ENCODE measurements at places on chromosomes 1 and 21.

- DNase-seq = no peak
These were observed 23.4 kb downstream of the SAMSN1 start for GRCh38 chr21:14522736-14523135.

DNA sequence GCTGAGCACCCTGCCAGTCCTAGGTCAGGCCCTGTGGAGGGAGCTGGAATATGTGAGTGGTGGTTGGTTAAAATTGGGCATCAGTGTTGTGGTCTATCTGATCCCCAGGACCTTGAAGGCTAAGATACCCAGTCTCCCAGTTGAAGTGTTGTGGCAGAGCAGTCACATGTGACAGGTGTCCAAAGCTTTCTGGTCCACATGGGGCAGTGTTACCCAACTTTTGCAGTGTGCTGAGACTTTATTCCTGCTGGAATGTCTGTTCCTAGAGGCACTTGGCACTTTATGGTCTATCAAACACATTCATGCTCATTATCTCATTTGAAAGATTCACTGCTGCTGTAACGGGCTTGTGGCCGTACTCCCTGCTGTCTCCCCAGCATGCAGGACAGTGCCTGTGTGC, 21.0 kb upstream of the LORICRIN start:
- no peak for DNase-seq

DNA sequence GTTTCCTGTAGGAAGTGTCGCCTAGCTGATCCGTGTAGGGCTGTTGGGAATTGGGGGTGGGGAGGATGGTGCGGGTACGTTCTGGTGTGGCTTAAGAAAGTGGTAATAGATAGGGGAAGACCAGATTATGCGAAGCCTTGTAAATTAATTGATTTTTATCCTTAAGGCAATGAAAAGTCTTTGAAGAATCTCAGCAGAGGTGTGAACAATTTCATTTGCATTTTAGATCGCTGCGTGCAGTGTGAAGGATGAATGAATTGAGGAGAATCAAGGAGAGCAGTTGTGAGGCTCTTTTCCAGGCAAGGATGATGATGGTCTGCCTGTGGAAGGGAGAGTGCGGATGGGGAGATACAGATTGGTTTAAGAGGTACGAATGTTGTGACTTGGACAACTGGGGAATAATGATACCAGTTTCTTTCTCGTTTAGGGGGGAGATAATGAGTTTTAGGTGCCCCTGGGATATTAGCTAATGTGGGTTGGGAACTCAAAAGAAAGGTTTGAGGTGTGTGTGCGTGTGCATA, 813 bp upstream of the DEDD start:
- DNase-seq = no peak

DNA sequence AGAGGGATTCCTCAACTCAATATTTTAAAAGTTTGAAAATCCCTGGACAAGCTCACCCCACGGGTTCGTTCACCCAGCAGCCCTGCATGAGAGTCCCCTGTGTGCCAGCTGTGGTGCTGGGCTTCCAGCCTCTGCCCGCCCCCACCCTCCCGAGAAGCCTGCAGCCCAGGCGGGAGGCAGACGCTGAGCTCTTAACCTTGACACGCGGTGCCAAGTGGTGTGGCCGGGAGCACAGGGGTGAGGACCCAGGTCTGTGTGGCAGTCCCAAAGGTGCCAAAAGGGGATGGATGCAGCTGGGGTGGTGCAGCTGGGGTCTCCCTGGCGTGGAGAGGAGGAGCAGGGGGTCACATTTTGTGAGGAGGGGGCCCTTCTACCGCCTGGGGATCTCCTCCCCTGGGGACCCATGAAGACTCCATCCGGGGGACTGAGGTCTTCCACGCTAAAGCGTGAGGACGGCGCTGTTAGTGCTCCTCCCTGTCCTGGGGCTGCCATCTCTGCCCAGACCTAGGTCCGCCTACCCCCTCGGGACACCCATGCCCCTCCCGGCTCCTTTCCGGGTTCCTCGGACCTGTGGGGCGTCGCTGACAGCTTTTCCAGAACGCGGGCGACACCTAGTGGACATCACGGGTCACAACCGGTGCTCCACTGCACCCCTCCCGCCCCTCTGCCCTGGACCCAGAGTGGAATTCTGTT, 12.9 kb downstream of the PLA2G2F start:
- peak; percentile 84 for DNase-seq

DNA sequence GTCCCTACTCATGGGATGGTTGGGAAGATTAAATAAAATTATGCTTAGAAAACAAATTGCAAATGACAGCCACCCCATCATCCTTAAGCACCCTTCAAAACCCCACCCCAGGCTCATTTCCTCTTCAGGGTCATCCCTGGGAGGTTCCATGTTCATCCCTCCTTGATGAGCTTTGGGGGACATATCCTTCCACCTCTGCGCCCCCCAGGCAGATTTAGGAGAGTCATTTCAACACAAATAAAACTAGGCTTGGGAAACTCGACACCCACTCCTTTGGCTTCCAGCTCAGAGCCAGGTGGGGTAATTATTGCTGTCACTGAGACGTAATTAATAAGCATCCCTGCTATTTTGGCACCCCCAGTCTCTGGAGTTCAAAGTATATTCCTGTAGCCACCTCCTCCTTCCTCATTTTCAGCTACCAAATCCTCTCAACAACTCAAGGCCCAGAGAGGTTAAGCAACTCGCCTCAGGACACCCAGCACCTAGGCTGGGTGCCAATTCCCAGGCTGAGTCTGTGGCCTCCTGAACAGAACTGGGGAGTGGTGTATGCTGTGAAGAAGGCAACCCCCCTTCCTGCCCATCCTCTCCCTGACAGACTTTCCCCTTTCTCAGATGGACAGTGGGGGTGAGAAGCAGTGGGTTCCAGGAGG, 595 bp downstream of the CRYBG2 start:
- no peak for DNase-seq

GRCh38 chr1:222918801-222919477, 104.1 kb downstream of the DISP1 start:
- DNase-seq = peak; percentile 54

DNA sequence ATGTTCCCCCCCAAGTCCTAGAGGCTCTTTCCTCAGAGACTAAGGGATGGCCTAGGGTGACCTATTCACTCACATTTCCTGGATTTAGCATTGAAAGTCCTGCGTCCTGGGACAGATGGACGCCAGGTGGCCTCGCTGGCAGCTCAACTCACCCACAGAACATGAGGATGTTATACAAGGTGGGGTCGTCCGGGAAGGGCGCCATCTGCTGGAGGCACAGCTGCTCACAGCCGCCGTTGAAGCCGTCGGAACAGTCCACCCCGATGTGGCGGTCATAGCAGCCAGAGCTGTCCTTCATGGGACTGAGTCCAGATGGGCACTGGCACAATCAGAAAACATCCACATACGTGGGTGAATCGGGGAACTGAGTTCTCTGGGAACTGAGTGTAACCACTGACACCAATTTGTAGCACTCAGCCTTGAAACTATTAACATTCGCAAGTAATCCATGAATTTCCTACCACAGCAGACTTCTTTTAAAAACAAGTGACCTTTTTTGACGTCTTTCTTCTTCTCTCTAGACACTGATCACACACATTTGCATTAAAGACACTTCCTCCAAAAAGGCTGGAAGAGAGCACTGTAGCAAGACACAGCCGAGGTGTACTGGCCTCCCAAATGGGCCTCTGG, 215.4 kb downstream of the ASTN1 start:
- peak; percentile 40 for DNase-seq

GRCh38 chr1:29488086-29488793, 251.9 kb downstream of the PTPRU start:
- DNase-seq = no peak

DNA sequence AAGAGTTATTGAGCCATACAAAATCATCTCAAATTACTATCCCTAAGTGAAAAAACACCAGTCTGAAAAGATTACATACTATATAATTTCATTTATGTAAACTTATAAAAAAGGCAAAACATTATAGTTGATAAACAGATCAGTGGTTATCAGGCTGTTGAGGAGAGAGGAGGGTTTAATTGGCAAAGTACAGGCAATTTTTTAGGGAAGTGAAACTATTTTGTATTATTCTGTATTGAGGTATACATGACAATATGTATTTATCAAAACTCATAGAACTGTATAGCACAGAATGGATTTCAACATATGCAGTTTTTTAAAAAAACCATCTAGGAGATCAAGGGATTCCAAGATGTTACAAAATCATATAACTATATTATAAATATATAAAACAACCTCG, 403.7 kb downstream of the LTN1 start:
- DNase-seq = no peak

GRCh38 chr21:32163386-32163785, 115.5 kb downstream of the MIS18A start:
- DNase-seq = no peak

- DNase-seq = peak; percentile 68
These were observed at the start of gene HPDL for GRCh38 chr1:45326627-45327623. Gene HPDL (plus strand): TSS chr1:45326895. CDS start chr1:45327149, 254 bp downstream.

DNA sequence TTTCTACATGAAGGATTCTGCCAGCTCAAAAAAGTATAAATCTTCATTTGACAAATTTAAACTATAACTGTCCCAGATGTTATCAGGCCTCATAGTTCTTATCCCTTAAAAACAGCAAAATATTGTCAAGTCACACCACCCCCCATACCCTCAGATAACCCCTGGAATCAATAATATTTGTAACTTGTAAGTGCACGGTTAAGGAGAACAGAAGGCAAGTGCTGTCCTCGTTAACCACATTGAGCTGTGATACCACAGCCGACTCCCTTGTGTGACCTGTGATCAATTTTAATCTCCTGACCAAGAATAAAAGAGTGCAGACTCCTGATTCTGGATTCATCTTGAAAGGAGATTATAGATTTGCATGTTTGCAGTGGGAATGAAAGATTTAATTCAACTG, 310.7 kb downstream of the DPYD start:
- no peak for DNase-seq

- DNase-seq = peak; percentile 54
These were observed 30.9 kb downstream of the GPA33 start for GRCh38 chr1:167059045-167059808.

DNA sequence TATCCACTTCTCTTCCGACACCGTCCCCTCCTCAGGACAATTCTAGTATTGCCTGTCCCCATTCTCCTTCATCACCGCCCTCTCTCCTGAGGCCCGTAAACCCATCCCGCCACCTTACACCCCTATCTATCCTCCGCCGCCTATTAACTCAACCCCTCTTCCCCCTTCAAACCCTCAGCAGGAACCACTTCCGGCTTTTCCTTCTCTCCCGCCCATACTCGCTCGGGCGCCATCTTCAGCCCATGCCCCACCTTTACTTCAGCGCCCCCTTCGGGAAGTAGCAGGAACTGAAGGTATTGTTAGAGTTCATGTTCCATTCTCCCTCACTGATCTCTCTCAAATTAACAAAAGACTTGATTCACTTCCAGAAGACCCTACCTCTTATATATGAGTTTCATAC, 31.6 kb downstream of the VN1R5 start:
- DNase-seq = no peak

DNA sequence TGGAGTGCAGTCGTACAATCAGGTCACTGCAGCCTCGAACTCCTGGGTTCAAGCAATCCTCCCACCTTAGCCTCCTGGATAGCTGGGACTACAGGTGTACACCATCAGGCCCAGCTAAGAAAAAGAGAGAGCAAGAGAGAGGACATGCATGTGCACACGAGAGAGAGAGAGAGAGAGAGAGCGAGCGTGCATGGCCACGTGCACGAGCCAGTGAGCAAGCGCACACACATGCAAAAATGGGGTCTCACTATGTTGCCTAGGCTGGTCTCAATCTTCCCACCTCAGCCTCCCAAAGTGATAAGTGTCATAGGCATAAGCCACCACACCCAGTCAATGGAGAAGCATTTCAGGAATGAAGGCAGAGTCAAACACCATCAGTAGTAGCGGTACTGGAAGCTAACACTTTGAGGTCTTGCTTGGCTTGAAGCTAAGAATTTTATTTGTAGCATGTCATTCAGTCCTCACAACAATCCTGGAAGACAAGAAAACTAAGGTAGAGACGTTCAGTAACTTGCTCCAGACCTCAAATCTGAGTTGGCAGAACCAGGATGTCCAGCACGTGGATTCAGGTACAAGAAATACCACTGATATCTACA, 14.5 kb downstream of the GNB1 start:
- DNase-seq = peak; percentile 55

DNA sequence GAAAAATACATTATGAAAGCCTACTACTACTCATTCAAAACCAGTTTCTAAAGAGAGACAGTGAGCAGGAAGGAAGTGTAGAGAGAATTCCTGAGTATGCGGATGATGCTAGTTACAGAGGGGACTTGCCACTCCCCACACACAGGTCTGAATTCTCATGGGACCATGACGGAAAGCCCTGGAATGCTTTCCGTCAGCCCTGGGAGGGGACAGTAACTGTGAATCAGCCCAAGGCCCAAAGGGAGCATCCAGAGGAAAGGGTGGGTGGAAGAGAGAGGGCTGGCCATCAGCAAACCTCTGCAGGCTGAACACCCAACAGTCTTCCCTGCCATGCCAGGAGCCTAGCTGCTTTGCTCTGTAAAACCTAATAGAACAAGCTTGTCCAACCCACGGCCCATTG, 36.4 kb downstream of the RCSD1 start:
- DNase-seq = peak; percentile 97

- DNase-seq = no peak
These were observed 54.7 kb upstream of the SSBP3 start for GRCh38 chr1:54460861-54461387.

DNA sequence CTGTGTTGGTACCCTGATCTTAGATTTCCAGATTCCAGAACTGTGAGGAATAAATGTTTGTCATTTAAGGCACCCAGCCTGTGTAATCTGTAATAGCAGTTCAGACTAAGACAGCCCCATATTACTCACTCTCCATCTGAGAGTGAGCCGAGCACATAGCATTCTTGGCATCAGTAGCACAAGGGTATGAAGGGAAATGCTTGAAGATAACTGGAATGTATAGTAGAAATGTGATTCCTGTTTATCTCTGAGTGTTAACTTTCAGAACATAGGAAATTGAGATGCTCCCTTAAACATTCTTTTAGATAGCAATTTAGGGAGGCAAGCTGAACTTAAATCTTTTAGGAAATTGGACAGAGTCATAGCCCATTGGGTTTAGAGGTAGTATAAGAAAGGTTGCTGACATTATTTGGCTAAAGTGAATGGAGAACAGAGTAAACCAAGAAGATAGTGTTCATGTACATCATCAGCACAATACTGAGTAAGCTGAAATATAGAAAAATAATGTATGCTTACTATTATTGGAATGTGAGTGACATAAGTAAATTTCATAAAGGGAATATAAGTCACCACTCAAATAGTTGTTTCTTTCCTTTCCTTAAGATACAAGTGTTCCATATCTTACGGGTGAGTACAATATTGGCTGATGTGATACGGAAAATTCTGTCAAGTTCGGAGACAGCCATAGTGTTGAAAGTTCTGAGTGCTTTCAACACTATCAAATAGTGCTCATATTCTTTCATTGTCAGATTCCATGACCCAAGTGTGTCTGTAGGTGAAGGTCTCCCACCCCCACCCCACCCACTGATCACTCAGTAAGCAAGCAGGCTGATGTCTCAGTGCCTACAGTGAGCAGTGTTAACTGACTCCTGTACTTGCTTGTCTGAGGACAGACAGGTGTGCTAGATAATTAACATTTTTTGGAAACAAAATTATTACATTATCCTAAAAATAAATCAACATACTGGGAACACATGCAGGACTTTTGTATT, 73.7 kb downstream of the LRRC8D start:
- DNase-seq = peak; percentile 95

GRCh38 chr1:240138867-240139266, 47.2 kb downstream of the FMN2 start:
- no peak for DNase-seq

GRCh38 chr1:198177546-198177945, 20.7 kb downstream of the NEK7 start:
- no peak for DNase-seq
